ENCODE measurements at places on chromosomes 1 and 21.

DNA sequence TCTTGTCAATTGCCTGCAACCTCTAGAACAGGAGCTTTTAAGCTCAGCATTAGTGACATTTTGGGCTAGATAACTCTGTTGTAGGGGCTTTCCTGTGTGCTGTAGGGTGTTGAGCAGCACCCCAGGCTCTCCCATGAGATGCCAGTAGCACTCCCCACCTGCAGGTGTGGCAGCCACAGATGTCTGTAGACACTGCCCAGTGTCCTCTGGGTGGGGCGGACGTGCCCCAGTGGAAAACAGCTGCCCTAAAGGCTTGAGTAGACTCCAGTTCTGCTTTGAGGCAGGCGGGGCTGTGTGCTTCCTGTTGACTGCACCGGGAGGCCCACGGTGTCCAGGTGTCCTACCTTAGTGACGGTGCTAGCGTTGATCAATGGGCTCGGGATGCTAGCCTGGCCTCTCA lies 16.9 kb upstream of the PWP2 start:
- peak; percentile 53 for DNase-seq

GRCh38 chr1:46072975-46073374 lies 59.5 kb downstream of the PIK3R3 start:
- no peak for DNase-seq

GRCh38 chr1:24896596-24897262 lies 33.3 kb downstream of the RUNX3 start:
- no peak for DNase-seq

GRCh38 chr1:159141584-159142390 lies 29.6 kb upstream of the CADM3 start:
- no peak for DNase-seq

DNA sequence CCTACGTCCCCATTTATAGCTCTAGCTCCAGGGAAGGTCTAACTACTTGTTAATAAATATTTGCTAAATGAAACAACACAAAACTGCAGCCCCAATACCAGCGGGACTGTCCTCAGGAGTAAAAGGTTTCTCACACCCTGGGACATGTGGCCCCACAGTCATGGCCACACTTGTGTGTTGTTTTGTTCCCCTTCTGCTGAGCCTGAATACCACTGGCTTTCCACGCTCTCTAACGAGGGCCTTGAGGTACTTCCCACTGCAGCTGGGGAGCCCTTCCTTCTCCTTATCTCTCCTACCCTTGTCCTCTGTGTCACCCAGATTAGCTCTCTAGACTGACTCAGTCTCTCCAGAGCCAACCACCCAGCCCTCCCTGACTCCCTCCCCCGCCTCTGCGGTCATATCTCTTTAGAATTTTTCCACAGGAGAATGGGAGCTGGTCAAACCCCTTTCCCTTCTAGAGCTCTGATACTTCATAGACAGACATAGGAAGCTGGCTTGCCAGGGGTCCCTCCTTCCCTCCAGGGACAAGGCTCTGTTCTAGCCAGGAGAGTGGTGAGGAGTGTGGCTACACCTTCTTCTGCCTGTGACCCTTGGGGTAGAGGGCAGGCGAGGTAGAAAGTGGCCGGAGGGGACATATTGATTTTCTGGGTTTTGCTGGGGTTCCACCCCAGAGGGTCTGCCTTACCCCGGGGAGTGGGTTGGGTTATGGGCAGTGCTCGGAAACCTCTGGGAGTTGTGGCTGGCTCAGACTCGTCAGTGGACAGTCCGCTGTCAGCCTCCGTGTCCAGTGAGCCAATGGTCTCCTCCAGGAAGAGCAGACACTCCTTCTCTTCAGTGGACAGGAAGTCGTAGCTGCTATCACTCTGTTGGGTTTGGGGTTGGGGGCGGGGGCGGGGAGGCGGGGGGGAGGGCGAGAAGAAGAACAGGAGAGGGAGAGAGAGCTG lies 8.1 kb downstream of the C1orf116 start:
- DNase-seq = no peak

GRCh38 chr1:113390871-113391648 lies 745 bp downstream of the MAGI3 start:
- peak; percentile 81 for DNase-seq

DNA sequence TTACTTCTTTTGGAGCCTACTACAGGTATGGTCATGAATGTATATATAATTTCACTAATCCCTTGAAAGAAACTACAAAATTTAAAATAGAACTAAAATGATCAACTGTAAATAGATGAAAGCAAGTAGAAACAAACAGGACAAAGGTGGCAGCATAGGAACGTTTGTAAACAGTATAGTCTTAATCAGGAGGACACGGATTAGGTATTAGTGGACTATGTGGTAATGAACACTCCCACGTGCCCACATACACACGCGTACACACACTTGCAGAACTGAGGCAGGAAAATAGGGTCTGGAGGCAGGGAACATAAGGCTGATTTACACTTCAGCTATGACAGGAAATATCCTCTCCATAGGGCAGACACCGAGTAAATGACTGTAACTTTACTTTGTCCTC lies 1397.8 kb downstream of the NCAM2 start:
- no peak for DNase-seq

DNA sequence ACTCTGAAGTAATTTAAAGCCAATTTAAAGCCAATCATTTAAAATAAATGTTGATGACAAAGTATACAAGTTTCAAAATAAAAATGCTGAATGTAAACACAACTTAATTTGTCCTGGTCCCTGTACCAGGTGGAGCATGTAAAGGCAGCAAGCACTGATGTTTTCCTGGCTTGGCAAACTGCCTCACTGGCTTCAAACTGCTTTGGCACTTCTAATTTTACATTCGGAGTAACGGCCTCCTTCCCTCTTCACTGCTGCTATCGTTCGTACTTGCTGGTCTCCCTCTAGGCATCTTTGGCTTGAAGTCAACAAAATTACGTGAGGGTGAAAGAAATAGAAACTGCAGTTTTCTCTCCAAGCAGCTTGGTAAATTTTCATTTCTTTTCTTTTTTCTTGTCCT lies 287.9 kb downstream of the LTN1 start:
- no peak for DNase-seq

DNA sequence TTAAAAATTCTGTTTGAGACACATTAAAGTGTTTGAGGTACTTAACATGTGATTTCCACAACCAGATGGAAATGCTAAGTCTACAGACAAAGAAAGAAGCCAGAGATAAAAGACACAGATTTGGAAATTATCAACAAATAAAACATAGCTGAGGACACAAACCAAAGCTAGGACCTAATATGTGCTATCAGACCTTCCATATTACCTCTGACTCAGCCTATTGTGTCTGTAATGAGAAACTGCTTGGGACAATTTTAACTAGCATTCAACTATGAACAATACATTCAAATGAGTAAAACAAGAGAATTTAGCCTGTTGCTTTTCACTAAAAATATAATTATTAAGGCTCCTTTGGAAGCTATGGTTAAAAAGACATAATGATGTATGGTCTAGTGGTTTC lies 54.6 kb downstream of the WNT2B start:
- DNase-seq = no peak

DNA sequence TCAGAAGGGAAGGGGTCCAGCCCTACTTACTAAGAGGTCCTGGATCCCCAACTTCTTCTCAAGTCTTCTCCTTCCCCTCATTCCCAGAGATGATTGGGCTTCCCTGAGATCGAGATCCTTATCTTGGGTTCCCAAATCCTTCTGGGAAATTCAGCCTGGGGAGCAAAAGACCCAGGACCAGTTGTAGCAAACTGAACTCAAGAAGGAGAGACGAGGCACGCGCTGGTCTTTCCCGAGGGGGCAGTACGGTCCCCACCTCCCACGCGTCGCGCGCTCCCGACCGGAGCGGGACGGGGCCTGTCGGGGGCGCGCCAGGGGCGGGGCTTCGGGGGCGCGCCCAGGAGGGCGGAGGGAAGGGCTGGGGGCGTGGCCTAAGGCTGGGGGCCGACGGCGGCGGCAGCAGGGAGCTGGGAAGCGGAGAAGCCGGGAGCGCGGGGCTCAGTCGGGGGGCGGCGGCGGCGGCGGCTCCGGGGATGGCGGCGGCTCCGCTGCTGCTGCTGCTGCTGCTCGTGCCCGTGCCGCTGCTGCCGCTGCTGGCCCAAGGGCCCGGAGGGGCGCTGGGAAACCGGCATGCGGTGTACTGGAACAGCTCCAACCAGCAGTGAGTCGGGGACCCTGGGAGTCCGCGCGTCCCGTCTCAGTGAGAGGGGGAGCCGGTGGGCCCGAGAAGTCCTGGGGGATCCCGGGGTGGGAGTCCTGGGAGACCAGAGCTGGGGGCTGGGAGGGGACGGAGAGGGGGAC lies at the start of gene EFNA3:
TSS of gene EFNA3 (plus strand) at position 369 of the 741 bp plus-strand sequence. CDS start at position 474, 105 bp downstream.
- peak; percentile 86 for DNase-seq

- DNase-seq = no peak
These were observed 34.1 kb upstream of the C1orf21 start for GRCh38 chr1:184352776-184353175.

DNA sequence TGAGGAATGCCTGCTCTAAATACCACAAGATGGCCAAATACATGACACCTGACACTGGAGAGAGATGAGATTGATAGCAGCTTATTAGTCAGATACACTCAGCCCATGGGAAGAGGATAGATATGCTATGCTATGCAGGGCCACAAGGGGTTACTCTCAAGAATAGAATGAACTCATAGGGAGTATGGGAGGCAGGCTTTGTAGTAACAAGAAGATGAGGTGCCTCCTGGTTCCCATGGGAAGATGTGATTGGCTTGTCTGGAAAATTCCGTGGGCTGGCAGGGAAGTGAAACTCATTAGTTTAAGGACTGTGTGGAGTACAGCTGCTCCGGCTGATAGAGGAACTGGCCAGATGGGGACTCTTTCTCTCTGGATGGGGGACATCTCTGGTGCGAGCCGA lies 16.5 kb downstream of the CCDC30 start:
- no peak for DNase-seq

GRCh38 chr21:43948740-43949498 lies 63.2 kb upstream of the TRAPPC10 start:
- DNase-seq = no peak

Data from activated CD8-positive, alpha-beta memory T cell treated with anti-CD3 and anti-CD28 coated beads for 24 hours (primary cell).